ENCODE measurements at places on chromosomes 5 and 9.

DNA sequence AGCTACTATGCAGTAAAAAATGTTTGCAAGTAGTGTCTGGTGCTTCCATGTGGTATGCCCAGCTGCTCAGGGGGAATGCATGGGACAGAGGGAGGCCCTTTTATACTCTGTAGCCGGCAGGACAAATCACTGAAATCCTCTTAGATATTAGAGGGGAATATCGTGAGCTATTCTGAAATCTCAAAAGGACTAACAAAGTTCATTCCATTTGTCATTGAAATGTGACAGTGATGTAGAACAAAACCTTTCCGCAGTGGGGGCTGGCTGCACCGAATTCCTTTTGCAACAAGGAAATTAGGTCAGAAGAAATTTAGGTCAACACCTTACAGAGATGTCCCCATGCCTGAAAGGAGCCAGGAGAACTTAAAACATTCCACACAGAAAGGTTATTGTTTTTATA, 72.4 kb upstream of the MEF2C start:
- DNase-seq: no peak

GRCh38 chr9:101307051-101307450, 77.8 kb downstream of the BAAT start:
- DNase-seq: no peak

DNA sequence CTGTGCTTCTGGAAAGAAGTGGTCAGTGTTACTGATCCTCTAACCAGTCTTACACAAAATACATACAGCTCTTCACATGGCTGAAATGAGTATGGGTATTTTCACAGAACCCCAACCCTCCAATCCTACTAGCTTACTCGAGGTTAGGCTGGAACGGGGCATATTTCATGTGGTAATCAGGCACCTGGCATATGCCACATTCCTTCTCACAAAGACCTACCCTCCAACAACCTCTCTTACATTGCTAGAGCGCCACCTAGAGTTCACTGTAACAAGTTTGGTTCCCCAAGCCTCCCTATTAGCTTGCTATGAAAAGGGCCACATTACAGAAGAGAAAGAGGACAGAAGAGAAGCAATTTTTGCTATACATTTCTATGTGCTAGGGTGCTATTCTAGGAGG, 597.3 kb downstream of the PRELID2 start:
- DNase-seq: peak; percentile 53

- no peak for DNase-seq
Observed at GRCh38 chr5:43367909-43368669, 44.1 kb downstream of the CCL28 start.

DNA sequence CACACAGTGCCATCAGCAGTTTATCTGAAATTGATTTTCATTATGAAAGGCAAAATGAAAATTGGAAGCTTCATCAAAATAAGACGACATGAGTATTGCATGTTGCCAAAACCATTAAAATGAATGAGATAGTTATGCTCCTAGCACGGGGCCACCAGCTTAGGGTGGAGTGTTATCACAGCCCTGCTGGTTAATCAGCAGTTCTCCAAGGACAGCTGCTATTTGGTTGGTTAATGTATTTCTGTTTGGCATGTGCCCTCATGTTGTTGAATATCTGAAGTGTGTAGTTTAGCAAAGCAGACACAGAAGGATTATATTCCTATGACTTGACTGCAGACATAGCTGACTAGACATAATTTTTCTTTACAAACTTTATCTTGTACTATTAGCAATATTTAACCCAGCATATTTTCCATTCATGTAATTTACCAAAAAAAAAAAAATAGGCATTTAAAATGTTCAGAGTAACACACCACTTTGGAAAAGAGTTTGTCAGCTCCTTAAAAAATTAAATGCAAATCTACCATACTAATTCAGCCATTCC, 98.6 kb upstream of the PIK3R1 start:
- no peak for DNase-seq

DNA sequence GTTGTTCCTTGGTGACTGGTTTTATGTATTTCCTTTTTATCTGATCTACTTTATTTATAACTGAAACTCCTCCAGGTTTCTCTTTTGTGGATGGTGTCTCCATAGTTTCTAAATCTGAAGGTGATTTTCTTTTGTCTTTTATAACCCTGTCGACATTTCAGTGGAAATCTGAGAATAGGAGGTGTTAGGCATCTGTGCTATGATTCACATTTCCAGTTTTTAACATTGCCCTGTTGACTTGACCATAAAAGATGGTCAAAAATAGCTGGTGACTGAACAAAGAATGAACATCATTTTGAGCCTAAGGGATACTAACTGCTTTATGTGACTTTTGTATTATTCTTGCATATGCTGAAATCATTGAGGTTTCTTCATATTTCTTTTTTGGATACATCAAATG, 190.5 kb downstream of the PCSK1 start:
- DNase-seq: no peak

GRCh38 chr5:122195802-122196394, 66.6 kb downstream of the ZNF474 start:
- DNase-seq: peak; percentile 58

- DNase-seq: no peak
Observed at GRCh38 chr9:76680716-76681425, 83.4 kb upstream of the PCA3 start.

DNA sequence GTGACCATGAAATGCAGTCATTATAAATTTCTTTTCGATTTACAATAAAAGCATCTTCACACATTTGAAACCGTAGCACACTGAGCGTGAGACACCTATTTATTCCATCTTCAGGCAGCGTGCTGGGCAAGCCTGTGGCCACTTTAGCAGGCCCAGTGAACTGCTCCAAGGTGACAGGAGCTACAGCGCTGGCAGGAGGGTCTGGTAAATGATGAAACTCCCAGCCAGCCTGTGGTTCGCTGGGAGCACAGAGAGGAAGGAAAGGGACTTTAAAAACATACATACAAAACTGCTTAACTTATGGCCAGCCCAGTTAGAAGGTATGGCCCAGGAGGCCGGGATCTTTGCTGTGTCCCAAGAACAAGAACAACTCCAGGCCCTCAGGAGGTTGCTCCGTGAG, 5.1 kb downstream of the RAPGEF1 start:
- no peak for DNase-seq

DNA sequence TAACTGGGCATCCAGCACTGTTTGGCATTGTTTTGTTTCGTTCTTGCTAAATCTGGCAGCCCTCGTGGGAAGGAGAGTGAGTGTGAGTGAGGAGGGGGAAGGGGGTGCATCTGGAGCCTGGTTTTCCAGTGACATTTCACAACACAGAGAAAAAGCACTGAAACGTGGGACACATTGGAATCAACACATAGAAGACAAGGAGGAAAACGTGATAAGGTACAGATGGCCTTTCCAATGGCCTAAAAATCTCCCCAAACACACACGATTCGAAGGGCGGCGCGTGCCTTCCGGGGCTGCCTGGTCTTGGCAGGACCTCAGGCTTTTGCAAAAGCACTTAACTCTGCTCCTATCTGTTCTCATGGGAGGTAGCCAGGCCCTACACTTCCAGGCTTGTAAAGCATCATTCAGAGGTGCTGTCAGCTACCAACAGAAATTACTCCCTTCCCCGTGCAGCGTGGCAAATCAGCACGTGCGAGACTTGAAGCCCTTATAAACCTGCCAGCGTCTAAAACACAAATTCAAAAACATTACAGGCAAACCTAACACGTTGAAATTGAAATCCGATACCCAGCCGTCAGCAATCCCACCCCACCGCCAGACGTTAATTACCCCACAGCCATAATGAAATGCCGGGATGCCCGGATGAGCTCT, 129.4 kb downstream of the OLFM1 start:
- DNase-seq: no peak
